Right renal pelvis (tissue), 4 donors: ENCODE measurements at places on chromosomes 1 and 21. TPM values are rescaled to one million over a fixed set of nuclear protein-coding genes. Genes with fewer than 3 reads are reported as not detected.

RXRG gene
- polyA plus RNA-seq: 2.0 TPM

FNDC7 gene
- not detected for polyA plus RNA-seq

ICOSLG gene
- polyA plus RNA-seq: 14.0 TPM

TDRD10 gene
- polyA plus RNA-seq: 1.2 TPM

PGLYRP4 gene
- polyA plus RNA-seq: not detected

ETNK2 gene
- polyA plus RNA-seq: 24.2 TPM

DNA sequence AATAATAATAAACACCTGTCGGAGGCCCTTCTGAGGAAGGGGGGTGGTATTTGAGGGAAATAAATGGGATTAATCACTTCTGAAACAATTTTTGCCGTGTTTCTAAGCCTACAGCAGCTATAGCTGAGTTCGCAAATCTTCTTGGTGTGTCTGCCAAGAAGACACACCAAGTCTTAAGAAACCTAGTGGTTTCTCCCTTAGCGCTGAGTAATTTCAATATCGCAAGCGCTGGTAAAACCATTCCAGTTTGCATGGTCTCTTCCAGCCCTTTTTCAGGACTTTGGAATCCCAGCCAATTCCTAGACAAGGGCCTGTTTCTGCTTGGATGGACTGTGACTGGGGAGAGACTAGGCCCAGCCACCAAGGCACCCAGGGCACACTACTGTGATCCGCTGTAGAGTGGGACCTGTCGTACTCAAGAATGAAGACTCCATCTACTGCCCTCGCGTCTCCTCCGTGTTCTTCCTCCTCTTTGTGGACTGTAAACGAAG is 7.5 kb upstream of the LHX8 start:
- DNase-seq: no peak

- DNase-seq: no peak
These were observed 15.4 kb upstream of the LSS start for GRCh38 chr21:46243960-46244361.

DNA sequence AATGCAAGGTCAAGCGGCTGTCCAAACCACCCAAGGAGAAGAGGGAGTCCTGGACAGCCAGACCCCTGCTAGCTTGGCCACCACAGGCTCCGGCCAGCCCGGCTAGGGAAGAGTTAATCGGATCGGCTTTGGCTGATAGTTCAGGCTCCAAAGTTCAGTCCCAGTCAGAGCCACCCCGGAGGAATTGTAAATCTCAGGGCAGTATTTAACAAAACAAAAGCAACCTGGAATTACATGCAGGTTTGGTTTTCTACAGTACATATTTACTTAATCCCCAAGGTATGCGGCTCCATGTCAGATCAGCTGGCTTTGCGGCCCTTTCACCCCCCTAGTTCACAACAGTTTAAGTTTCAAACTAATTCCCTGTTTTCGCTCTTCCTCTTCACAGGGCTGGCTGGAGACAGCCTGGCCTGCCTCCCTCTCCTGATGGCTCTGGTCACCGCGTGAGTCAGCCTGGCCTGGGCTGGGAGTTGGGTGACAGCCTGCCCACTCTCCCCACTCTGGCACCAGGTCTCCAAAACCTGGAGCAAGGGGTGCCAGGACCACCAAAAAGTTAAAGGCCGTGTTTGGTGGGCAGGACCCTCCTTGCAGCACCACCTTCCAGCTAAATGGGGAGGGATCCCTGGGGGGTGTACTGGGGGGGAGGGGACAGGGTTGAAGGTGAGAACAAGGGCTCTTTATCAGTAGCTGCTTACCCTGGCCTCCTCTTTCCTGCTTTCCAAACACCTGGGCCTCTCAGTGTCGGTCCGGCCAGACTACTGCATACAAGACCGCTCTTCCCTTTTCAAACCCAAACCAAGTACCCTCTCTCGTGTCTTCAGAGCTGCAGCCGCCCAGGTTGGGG is 1.9 kb downstream of the DHRS3 start:
- no peak for DNase-seq

DNA sequence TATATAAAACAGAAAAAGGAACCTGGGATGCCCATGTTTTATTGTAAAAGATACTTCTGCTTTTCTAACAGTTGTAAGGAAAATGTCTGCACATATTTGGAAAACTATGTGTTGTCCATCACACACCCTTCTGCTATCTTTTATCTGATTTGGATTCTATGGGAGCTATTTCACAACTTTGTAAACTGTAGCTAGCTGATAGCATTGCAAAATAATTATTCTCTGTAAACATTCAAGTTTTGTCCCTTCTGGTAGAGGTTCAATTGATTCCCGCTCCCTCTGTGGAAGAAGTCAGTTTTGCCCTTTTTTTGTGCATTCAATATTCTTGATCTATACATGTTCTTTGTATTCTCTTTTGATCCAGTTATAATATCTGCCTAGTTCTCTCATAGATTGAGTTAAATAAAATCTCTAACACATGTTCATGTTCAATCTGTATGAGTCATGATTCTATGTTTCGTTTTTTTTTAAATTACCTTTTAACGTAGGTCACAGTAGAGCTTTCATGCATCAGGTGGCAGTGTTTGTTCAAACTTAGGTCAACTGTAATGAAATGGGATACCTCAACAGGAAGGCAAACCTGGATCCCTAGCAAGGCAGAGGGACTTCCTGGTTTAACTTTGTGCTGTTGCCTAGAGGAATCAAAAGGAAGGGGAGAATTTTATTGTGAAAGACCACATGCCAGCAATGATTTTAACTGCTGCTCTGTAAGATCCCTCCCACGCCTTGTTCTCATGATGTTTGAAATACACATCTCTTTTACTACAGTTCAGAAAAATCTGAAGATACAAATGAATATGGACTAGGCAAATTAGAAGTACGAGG is 26.0 kb upstream of the BCL9 start:
- DNase-seq: peak; percentile 60

DNA sequence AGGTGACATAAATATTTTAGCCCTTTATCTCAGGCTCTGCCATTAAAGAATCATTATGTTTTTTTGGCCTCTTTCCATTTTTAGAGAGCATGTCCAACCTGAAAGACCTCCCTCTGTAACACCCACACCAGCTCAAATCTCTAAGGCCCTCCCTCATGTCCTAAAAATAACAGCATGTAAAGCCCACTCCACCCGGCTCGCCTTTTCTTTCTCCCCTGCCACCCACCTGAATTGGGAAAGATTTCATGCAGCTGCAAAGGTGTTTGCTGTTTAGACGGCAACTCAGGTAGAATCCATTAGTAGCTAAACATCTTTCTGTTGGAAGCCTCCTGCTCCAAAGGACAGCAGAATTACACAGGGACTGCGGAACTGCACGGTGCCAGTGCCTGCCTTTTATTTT is 79.9 kb downstream of the DMRTA2 start:
- no peak for DNase-seq

DNA sequence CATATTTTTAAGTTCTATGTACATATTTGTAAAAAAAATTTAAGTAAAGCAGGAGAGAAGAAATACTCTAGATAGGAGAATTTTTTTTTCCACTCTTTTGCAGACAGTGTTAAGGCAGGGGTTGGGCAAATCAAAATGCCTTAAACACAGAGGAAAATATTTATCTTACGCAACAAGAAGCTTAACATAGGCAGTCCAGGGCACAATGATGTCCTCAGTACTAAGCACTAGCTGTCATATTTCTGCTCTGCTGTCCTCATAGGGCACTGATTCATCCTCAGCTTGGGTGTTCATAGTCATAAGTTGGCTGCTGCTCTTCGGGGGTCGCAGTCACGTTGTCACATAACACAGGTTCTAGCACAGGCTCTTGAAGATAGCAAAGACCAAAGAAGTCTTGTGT is 247.4 kb downstream of the PTBP2 start:
- DNase-seq: no peak

GRCh38 chr1:117970252-117970651 is 40.7 kb downstream of the WDR3 start:
- DNase-seq: peak; percentile 29
